Fibroblast of the conjunctiva (primary cell): ENCODE measurements at places on chromosomes 16 and 17.

- no peak for DNase-seq
These were observed 223.1 kb upstream of the CDH5 start for GRCh38 chr16:66143415-66143814.

DNA sequence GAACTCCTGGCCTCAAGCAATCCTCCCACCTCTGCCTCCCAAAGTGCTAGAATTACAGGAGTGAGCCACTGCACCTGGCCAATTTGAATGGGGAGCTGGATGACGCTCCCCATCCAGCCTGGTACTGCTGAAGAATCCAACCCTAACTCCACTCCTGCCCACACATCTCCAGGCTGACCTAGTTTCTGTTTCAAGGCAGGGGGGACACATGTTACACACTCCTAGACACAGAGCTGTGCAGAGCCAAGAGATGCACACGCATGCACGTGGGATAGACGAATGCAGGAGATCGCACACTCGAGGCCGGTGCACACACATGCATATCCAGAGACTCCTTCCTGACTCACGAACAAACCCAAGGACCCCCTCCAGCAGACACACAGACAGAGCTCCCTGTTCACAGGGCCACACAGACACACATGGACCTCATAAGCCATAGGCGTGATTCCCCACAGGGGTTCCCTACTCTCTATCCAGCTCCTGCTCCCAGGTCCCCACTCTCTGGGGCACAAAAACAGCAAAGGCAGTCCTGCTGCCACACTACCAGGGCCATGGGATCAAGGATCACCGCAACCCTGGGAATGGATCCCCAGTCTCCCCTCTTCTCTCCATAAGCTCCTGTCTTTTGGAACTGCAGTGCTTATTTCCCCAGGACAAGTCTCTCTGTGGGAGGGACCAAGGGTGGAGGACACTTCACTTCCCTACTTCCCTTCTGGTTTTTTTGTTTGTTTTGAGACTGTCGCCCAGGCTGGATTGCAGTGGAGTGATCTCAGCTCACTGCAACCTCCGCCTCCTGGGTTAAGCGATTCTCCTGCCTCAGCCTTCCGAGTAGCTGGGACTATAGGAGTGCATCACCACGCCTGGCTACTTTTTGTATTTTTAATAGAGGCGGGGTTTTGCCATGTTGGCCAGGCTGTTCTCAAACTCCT is 14.4 kb downstream of the EPOP start:
- DNase-seq: no peak

- DNase-seq: no peak
These were observed 162.4 kb upstream of the FAM20A start for GRCh38 chr17:68763562-68763961.

- peak; percentile 16 for DNase-seq
These were observed 655 bp downstream of the HIRIP3 start for GRCh38 chr16:29994600-29995323.

- no peak for DNase-seq
These were observed 12.0 kb downstream of the FAM83G start for GRCh38 chr17:18992454-18993130.

- no peak for DNase-seq
These were observed 63.3 kb downstream of the NOG start for GRCh38 chr17:56656701-56657327.
